Activated CD4-positive, alpha-beta T cell treated with anti-CD3 and anti-CD28 coated beads, Interleukin-2, amount 50 U/mL, for 4 hours (primary cell): ENCODE measurements at places on chromosomes 5 and 9.

GRCh38 chr9:19533373-19533772, 124.6 kb downstream of the ACER2 start:
- DNase-seq: no peak

DNA sequence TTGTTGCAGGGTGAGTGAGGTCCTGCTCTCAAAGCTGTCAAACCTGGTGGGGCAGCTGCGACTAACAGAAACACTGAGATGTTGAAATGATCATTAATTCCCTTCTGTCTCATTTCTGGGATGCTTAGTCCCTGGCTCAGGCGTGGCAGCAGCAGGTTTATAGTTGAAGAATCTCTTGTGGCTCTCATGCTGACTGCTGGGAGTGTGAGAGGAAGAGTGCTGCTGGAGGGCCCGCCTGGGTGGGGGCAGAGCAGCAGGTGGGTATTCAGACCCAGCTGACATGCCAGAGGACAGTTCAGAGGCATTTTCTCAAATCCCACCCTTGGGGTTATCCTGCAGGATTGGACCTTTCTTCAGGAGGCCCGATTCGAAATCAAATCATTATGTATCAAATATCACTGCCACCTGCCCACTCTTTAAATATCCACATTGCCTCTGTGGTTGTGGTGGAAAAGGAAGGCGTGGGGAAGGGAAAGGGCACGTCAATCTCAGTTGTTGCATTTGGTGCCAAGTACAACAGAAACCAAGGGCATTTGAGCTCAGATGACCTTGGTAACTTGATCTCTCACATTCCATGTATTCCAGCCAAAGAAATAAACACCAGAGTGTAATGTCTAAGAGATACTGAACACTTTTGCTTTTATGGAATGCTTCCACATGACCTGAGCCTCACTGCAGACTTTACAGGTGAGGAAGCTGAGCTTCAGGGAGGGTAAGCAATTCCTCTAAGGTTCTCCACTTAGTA, 224.3 kb downstream of the AOPEP start:
- no peak for DNase-seq

DNA sequence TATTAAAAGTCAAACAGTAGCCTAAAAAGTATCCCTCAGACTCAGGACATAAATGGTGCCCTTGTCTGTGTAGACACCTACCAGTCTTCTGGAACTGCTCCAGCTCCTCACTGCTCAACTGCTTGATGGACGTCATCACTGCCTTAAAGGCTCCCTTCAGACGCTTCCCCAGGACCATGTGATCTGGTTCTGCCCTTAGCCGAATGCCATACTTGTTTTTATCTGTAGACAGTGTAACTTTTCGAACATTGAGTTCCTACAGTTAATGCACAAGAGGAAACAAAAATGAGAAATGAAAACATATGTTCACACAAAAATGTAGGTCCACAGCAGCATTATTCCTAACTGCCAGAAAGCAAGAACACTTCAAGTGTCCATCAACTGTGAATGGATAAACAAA, 46.2 kb downstream of the IARS1 start:
- DNase-seq: no peak

DNA sequence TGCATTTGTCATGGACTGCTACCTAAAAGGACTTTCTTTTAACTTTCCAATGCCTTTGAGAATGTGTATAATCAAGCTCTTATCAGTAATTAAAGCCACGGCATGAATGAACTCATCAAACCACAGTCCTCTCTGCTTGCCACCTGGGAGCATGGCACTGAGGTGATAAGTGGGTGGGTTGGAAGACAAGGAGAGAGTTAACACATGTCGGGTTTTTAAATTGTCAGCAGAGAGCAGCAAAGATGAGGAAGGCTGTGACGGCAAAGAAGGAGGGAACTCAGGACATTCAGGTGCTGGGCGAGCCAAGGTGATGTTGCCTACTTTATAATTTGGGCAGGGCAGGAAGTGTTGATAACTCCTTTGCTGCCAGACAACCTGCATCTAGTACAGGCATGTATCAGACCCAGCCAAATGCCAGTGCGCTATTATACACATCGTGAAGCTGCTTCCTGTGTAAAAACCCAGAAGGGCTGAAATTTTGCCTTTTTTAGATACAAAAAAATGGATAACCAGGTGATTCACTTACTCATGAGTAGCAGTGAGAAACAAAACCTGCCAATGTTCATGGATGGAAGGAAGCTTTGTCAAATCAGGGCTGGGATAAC, 269.1 kb downstream of the KIF4B start:
- DNase-seq: no peak

- no peak for DNase-seq
Measured at GRCh38 chr5:56054666-56055065, 59.9 kb upstream of the IL6ST start.

- DNase-seq: no peak
Measured at GRCh38 chr9:117992006-117992405, 287.8 kb downstream of the TLR4 start.

GRCh38 chr9:69176471-69177171, 2.5 kb downstream of the TJP2 start:
- no peak for DNase-seq

- DNase-seq: no peak
Measured at GRCh38 chr9:107684224-107684623, 194.7 kb upstream of the KLF4 start.

DNA sequence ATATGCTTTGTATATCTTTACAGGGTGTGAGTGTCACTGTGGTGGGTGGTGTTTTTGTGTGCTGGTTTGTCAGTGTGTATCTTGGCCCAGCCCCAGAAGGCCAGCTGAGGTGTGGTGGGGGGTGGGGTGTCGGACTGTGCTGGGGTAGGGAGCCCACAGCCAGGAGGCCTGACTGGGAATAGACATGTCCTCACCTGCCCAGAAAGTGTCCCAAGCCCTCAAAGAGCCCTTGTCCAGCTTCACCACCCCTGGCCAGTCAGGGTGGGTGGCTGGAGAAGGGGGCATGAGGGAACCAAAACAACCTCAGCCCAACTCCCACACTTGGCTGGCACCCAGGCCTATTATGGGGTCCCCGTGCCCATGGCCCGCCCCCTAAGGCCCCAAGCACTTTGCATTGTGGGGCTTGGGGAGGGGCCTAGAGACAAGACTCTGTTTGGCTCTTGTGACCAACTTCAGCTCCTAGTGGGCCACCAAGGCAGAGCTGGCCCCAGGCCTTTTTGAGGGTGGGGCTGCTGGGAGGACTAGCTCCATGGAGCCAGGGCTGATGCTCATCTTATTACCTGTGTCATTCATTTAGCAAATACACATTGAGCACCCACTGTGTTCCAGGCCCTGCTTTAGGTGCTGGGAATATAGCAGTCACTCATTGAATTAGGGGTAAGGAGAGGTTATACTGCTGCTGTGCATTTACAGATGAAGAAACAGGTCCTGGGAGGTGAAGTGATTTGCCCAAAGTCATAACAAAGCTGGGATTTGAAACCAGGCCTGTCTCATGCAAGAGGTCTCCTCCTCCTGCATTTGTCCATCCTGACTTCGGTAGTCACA, 56.2 kb upstream of the PSD2 start:
- no peak for DNase-seq

GRCh38 chr5:58136406-58136805, 323.5 kb downstream of the PLK2 start:
- DNase-seq: no peak

DNA sequence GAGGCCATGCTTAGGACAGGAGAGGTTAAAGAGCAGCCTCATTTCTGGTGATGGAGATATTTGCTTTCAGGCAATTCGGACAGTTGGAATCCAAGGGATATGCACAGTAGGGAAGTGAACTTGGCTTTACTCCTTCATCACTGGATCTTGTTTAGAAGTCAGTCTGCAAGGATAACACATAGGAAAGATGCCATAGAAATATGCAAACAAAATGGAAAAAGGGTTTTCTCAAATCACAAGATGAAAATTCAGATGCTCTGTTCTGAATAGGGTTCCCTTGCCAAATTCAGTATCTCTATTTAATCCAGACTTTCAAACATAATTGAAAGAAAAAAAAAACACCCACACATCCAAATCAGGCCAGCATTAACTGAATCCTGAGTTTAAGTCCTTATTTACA, 166.9 kb downstream of the MEF2C start:
- no peak for DNase-seq

GRCh38 chr9:642014-642413, 199.5 kb upstream of the DMRT1 start:
- no peak for DNase-seq

- DNase-seq: no peak
Measured at GRCh38 chr9:128193469-128194096, 2.2 kb upstream of the CIZ1 start.

DNA sequence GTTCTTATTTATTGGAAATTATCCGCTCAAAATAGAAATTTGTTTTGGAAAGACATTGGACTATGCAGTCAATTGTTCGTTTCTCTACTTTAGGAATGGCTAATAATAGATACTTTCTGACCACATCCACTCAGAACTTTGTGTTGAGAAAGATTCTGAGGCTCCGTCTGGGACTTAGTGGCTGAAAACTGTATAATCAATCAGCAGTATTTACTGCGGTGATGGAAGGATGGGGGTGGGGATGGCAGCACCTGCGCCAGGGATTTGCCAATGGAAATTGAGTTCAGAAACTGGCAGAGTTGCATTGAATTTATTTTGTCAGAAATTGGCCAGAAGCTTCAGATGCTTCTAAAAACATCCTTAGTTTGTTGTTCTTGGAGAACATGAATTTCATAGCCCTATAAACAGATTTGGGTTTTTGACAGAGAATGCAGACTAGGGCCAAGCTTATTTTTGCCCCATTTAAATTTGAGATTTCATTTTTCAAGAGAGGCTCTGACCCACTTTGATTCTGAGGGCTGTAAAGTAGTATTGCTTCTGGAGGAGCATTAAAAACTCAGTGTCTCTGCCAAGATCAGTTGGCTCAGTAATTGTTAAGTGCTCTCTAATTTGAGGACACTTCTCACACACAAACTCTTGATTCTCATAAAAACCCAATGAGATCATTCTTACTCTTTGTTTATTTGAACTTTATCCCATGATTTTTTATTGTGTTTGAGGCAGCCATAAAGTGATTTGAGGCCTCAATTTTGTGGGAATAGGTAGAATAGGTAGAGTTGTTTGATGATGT, 215.1 kb downstream of the CD180 start:
- no peak for DNase-seq

GRCh38 chr5:123075521-123076163, 13.4 kb upstream of the PRDM6 start:
- no peak for DNase-seq

DNA sequence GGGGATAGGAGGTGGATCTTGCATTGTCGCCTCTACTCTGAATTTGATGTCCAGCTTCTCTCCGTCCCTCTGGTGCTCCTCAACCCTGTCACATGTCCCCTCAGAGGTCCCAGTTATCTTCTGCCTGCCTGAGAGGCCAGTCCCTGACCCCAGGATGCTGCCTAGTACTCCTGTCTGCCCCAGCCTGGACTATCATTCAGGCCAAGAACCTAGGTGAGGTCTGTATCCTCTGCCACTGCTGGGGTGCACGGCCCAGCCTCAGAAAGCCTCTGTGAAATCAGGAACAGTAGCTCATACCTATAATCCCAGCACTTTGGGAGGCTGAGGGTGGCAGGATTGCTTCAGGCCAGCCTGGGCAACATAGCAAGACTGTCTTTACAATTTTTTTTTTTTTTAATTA, 8.6 kb downstream of the SPINK4 start:
- no peak for DNase-seq

DNA sequence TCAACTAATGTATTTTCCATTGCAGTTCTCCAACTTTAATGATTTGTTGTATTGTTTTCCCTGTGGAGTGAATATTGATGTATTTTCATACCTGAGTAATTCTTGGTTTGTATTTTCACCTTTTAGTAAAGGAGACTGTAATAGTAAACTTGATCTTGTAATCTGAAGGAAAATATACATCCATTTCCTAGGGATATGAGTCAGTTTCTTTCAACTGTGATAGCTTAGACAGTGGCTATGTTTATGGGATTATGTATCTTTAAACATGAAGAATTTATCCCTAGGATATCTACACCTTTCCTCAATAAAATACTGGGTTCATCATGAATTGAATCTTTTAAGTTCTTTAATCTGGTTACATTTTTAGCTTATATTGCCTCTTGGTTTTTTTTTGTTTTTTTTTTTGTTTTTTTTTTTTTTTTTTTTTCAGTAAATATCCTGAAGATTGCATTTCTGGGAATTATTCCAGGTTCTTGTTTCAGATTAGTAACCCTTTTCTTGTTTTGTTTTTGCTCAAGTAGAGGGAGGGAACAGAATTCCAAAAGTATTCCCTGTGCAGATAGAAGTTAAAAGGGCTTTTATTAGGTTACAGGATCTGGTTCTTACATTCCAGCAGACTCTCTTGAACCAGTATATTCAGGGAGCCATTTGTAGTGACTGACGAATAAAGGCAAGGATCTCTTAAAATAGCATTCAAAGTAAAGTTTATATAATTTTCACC, 7.1 kb downstream of the WDR36 start:
- no peak for DNase-seq

- DNase-seq: no peak
Measured at GRCh38 chr5:159855476-159856191, 60.6 kb upstream of the ADRA1B start.

GRCh38 chr9:5450359-5451091, at the start of gene CD274:
TSS of gene CD274 (plus strand) at chr9:5450542. CDS start at chr9:5456114, 5,572 bp downstream.
- peak; percentile 78 for DNase-seq

DNA sequence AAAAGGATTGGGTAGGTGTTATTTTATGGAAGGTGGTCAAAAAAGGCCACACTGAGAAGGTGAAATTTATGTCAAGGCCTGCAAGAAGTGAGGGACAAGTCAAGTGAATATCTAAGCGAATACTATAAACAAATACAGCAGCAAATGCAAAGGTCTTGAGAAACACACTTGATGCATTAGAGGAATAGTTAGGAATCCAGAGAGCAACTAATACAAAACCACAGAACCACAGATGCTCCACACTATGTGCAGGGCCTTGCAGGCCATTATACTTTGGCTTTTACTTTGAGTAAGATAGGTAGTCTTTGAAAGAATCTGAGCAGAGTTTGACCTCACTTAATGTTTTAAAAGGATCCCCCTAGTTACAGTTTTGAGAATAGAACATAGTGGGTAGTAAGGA, 4.6 kb downstream of the ZNF622 start:
- no peak for DNase-seq

GRCh38 chr9:95261890-95262289, 55.6 kb downstream of the FANCC start:
- DNase-seq: no peak

DNA sequence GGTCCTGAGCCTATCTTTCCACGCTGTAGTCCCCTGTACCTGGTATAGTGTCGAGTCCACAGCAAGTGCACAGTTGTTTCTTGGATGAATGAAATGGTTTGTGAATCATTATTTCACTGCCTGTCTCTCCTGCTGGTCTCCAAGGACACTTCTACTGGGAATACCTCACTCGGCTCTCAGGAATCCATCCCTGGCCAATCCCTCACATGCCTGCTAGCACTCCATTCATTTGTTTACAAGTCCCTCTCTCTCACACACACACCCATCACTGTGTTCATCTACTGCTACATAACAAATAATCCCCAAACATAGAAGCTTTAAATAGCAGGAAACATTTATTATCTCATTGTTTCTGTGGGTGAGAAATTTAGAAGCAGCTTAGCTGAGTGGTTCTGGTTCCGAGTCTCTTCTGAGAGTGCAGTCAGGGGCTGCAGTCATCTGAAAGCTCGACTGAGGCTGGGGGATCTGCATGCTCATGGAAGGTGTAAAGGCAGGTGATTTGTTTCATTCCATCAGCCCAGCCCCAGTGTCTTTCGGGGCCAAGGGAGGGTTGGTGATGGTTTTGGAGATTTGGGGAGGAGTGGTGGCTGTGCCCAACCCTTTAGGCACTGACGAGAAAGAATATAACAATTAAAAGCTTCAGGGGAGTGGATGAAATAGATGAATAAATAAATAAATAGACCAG, 132.7 kb upstream of the IER5L start:
- DNase-seq: no peak

GRCh38 chr5:80439213-80439612, 31.3 kb downstream of the ZFYVE16 start:
- no peak for DNase-seq
